AG08395 (cell line): ENCODE measurements at places on chromosomes 3 and 15.

GRCh38 chr15:86444527-86444926, 364.9 kb downstream of the AGBL1 start:
- no peak for DNase-seq

DNA sequence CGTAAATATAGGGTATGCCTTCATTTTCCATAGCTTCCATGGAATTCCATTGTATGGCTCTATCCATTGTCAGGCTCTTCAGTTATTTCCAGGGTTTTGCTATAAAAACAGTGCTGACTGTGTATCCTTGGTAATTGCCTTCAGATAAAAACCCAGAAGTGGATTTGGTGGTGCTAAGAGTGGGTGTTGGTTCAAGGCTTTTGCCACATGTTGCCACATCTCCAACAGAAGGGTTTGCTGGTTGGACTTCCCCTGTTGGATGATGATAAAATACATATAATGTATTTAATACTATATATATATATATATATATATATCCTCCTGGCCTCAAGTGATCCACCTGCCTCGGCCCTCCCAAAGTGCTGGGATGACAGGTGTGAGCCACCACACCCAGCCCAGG, 97.8 kb downstream of the FLNB start:
- no peak for DNase-seq

GRCh38 chr15:101107625-101108460, 144.0 kb downstream of the CHSY1 start:
- DNase-seq = no peak

GRCh38 chr3:129052675-129053074, 7.9 kb upstream of the GP9 start:
- DNase-seq = no peak

GRCh38 chr3:127615631-127616305, 13.2 kb upstream of the PODXL2 start:
- peak; percentile 30 for DNase-seq
